ENCODE measurements at places on chromosomes 7 and 10.

GRCh38 chr10:128571071-128571470, 444.8 kb upstream of the MKI67 start:
- DNase-seq = no peak

GRCh38 chr7:30668102-30668501, 14.2 kb downstream of the CRHR2 start:
- no peak for DNase-seq

- DNase-seq = peak; percentile 27
Observed at GRCh38 chr7:30453921-30454320, 24.7 kb downstream of the NOD1 start.

GRCh38 chr10:18483516-18484186, 167.7 kb downstream of the NSUN6 start:
- DNase-seq = no peak

DNA sequence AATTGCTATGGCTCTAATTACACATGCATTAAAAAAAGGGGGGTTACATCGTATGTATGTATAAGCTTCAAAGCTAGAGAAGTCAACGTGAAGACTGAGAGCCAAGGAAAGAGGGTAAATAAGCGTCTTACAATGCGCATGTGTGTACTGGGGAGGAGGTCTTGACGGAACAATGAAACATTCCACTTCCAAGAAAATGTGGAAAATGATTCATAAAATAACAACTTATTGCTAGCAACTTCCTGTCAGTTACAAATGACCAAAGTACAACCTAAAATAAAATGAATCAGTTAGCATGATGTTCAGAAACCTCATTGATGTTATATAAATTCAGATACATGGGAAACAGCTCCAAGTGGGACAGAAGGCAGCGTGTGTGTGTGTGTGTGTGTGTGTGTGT, 104.1 kb upstream of the RHEB start:
- peak; percentile 69 for DNase-seq

- no peak for DNase-seq
Observed at GRCh38 chr7:97871659-97872024, 566 bp downstream of the ASNS start.

DNA sequence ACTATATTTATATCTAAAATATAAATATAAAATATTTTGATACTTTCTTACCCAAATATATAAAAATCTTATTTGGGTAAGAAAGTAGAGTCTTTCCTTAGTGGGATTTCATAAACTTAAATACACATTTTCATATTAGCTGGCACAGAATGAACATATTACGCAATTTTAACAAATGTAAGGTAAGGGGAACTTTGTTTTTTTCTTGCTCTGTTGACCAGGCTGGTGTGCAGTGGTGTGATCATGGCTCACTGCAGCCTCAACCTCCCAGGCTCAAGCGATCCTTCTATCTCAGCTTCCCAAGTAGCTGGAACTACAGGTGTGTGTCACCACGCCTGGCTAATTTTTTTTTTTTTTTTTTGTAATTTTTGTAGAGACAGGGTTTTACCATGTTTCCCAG, 18.3 kb downstream of the CYP26A1 start:
- no peak for DNase-seq

- DNase-seq = peak; percentile 86
Observed at GRCh38 chr10:132319853-132320653, 11.9 kb upstream of the LRRC27 start.

DNA sequence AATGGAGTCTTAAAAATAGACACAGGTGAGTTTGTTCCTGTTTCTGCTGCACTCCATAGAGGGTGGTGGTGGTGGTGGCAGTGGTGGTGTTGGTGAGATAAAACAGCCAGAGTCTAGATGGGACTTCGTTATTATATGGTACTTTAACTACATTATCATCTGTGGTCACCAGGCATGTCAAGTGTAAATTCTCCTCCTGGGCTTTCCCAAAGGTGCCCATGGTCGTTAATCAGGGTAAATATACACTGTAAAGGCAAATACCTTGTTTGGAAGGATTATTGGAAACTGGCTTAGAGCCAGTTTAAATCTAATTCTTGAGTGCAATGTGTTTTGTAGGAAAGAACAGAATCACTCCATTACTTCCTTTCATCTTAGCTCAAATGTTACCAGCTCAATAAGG, 21.5 kb upstream of the COMMD3 start:
- no peak for DNase-seq

DNA sequence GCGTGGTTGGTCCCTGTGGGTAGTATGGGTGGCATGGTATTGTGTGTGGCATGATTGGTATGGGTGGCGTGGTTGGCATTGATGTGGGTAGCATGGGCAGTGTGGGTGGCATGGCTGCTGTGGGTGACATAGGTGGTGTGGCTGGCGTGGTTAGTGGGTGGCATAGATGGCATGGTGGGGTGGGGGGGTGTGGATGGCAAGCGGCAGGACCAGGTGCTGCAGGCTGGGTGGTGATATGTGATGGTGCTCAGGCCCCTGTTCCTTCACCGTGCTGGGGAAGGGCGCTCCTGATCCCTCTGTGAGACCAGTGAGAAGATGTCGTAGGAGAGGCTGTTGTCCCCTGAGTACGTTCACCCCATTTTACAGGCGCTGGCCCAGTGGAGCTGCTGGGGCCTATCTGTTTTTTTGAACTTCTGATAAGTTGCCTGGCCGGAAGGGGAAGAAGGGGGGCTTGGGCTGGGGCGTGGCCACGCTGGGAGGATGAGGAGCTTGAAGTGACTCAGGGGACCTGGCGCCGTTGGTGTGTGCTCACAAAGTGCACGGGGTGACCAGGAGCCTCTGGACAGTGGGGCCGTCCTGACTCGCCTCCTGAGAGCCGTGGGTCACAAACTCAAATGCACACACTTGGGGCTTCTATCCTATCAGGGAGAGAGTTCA, 17.5 kb downstream of the INPP5A start:
- DNase-seq = no peak

DNA sequence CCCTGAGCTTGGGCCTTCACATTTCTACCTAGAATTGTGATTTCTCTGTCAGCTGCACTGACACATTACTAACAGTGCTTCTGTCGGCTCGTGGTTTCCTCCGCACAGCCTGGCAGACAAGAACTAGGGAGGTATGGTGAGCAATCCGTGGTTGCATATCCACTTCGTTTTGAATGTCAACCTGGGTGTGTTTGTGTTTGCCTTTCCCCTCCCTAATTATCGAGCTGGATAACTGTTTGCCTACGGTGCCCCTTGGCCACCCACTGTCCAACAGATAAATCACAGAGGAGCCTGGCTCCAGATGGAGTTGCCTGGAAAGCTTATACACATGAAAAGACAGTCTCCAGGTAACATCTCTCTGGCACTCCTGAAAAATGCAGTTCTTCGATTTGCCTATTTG, 228.8 kb downstream of the TRIL start:
- peak; percentile 25 for DNase-seq

DNA sequence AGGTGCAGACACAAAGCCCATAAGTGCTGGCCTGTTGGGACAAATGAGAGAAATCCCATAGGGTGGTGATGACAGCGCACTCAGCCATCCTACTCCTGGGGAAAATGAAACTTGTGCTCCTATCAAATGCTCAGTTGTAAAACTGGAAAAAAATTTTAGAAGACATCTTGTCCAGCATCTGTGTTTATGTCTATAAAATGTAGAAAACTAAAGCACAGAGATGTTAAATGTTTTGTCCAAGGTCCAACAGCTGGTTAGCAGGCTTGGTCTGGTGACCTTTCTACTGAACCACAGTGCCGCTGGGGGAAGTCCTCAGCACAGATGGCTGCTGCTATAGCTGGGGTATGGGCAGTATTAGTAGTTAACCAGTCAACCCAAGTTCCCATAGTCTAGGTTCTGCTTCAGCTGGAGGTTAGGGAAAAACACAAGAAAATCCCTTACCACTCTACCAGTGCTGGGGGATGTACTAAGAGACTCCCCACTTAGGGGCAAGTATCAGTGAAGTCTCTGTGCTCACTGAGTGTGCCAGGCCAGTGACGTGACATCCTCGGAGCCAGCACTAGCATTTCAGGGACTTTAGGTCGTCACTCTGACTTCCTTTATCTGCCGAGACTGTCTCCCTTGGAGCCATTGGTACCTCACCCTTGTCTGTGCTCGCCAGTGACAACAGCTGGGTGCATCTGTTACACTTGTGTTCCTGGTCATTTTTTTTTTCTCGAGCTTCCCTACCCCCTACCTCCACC, 1.9 kb downstream of the TSPAN33 start:
- DNase-seq = no peak

DNA sequence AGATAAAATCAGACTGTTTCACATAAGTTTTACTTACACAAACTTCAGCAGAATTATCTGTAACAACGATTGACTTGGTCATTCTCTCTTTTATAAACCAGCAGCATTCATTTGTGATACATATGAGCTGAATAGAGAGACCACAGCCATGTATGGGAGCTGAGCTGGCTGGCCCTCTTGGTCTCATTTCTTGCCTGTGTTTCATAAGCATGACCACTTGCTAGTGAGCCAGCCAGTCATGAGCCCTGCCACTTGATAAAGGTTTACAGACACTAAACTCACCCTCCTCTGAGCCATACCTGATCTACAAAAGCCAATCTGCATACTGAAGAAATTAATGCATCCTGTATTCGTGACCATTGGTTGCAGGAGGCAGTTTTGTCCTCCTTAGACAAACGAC, 82.1 kb downstream of the PKD1L1 start:
- no peak for DNase-seq

- DNase-seq = no peak
Observed at GRCh38 chr7:2074691-2075090, 158.1 kb downstream of the MAD1L1 start.

- DNase-seq = no peak
Observed at GRCh38 chr10:1886039-1886438, 148.7 kb upstream of the ADARB2 start.

- no peak for DNase-seq
Observed at GRCh38 chr10:101130984-101131961, at the start of gene TLX1. TLX1 (plus strand) TSS chr10:101131300; CDS start chr10:101131542, 242 bp downstream.

- no peak for DNase-seq
Observed at GRCh38 chr7:122339145-122339904, 34.8 kb upstream of the FEZF1 start.

DNA sequence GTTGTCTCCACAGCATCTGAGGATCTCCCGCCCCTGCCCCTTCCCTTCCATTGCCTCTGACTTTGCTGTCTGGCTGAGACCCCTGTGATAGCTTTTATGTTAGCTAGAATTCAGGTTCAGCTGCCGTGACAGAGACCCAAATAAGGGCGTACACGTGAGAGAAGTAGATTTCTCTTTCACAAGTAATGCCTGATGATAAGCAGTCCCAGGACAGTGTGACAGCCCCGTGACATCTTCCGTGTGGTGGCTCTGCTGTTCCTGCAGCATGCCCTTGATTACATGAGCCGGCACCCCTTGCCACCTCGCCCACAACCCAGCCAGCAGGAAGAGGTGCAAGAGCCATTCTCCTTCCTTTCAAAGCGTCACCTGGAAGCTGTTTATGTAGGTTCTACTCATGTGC, 130.9 kb upstream of the PODXL start:
- no peak for DNase-seq

GRCh38 chr7:46243406-46243805, 322.3 kb upstream of the IGFBP3 start:
- no peak for DNase-seq

DNA sequence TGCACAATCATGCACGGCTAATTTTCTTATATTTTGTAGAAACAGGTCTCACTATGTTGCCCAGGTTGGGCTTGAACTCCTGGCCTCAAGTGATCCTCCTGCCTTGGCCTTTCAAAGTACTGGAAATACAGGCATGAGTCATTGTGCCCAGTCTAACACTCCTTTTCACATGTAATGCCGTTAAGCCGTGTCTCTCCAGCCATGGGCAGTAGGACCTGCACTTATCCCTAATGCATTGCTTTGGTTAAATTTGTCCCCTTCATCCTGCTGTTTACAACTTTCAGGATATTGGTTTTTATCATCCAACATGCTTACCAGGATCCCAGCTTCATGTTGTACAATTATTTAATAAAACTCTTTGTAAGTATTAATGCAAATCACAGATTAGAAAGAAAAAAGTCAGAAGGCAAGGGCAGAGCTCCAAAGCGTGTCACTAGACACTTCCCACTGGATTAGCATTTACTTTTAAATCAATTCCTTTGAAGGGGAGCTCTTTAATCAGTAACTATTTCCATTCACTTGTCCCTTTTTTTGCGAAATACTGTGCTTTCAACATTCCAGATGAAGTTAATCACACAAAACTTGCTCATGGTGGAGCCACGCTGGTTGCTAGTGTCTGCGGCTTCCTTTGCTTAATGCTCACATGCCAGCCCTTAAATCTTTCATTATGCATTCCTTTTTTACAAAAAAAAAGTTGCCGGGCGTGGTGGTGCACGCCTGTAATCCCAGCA, 256.0 kb upstream of the AUTS2 start:
- DNase-seq = peak; percentile 95

- DNase-seq = no peak
Observed at GRCh38 chr7:1124816-1125602, 35.0 kb downstream of the ZFAND2A start.
